ENCODE measurements at places on chromosomes 1 and 21. TPM values are rescaled to one million over a fixed set of nuclear protein-coding genes. Genes with fewer than 3 reads are reported as not detected.
A peak's percentile ranks its signal among the peaks of the same experiment; 100 is the strongest.

- no peak for DNase-seq
Observed at GRCh38 chr1:34520111-34520510, 234.7 kb upstream of the GJB5 start.

FAM131C gene
- total RNA-seq = 0.13 TPM

MROH7 gene
- total RNA-seq = 0.13 TPM

DNA sequence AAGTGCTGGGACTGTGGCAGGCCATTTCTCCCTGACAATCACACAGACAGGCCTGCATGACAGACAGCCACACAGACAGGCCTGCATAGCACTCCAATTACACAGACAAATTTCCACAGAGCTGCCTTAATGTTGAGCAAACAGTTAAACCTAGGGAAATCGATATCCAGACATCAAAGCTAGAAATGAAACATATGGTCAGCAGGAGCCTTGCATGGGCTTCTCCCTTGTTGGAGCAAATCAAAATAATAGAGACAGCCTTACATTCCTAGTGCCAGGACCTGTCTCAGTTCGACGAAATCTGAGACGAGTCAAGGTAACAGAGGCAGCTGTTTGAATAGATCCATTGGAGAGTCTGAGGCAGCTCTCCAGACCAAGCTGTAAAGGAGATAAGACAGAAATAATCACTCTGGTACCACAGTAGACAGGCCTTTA is 42.4 kb downstream of the OLFML3 start:
- DNase-seq = no peak

PANK4 gene
- total RNA-seq = 25.9 TPM

DNA sequence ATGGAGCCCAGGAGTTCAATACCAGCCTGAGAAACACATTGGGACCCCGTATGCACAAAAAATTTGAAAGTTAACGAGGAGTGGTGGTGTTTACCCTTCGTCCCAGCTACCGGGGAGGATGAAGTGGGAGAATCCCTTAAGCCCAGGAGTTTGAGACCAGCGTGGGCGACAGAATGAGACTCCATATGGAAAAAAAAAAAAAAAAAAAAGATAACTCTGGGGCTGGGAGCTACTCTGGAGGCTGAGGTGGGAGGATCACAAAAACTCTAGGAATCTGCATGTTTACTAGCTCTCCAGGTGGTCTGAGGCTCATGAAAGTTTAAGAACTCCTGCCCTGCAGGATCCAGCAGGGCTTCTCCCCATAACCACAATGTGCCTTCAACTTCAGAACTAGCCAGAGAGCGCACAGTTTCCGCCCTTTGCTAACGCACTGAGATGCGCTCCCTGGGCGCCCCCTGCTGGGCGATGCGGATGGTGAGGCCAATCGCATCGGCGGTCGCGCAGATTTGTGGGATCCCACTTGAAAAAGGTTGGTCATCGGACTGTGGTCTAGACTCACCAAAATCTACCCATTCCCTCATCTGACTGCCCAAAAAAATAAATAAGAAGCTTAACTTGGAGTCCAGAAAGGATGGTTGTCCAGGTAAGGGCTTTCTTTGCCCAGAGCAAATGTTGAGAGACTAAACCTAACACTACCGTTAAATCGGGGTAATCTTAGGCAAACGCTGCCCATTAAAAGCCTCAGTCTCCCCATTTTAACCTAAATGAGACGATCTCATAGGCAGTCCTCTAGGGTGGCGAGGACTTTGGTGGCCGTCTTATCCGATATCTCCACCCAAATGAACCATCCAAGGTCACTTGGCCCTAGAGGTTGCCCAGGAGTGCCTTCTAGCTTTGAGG is 8.8 kb downstream of the ZNF683 start:
- peak; percentile 70 for DNase-seq

RUNX3 gene
- total RNA-seq = not detected

DNA sequence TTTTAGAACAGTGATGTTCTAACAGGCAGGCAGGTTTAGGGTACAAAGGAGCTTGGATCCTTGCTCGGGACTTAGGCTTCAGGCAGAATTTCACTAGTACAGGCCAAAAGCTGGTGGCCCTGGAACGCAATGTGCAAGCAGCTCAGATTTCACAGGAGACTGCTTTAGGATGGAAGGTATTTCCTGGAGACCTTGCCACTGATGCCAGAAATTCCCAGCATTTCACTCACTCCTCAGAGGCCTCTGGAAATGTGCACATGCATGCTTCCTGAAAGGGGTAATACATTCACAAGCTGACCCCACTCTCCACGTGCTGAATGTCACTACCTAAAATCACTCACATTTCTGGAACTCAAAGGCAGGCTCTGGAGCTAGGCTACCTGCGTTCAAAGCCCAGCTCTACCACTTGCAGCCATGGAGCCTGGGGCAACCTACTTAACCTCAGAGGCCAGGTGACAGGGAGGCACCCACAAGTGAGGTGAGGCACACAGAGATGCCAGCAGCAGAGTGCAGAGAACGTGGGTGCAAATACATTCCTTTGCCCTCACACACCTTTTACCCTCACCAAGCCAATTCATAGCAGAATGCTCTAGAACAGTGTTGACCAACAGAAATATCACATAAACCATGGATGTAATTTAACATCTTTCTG is 56.5 kb downstream of the CDC7 start:
- DNase-seq = peak; percentile 49

GJA9 gene
- total RNA-seq = not detected
